PC-9 (cell line): ENCODE measurements at places on chromosomes 12 and 14. TPM values are rescaled to one million over a fixed set of nuclear protein-coding genes. Genes with fewer than 3 reads are reported as not detected.

DNA sequence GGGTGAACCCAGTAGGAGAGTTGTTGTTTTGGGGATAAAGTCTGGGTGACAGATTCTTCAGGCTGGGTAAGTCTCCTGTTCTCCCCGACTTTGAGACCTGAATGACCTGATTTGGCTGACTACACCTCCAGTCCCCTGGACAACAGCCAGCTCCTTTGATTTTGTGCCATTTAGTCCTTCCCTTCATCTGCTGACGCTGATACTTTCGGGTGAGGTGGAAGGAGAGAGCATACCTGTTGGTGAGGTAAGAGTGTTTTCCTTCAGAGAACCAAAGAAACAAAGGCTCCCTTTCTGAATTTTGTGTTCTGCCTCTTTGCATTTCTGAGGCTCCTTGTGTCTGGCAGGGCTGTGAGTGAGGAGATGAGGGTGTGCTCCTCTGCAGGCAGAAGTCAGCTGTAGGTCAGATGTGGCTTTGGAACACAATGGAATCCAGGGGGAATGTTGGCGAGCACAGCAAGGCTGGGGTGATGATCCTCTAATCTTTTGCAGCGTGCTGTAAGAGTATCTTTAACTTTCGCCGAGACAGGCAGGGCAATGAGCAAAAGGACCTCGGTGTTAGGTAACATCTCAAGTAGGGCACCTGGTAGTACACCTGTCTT lies 12.1 kb downstream of the ETV6 start:
- H3K4me3 ChIP-seq: no peak overlapping the region
- H3K4me1 ChIP-seq: peaks cover 8% of the 10 kb centered on the region

- H3K27me3 ChIP-seq: no peaks in the 10 kb centered on the region
- no peak for DNase-seq
- H3K4me3 ChIP-seq: no peak overlapping the region
- H3K36me3 ChIP-seq: peaks cover 23% of the 10 kb centered on the region
Measured at GRCh38 chr12:6356374-6356820, 14.5 kb upstream of the TNFRSF1A start.

The SERPINA9 gene
- total RNA-seq: not detected in 2 replicates

DNA sequence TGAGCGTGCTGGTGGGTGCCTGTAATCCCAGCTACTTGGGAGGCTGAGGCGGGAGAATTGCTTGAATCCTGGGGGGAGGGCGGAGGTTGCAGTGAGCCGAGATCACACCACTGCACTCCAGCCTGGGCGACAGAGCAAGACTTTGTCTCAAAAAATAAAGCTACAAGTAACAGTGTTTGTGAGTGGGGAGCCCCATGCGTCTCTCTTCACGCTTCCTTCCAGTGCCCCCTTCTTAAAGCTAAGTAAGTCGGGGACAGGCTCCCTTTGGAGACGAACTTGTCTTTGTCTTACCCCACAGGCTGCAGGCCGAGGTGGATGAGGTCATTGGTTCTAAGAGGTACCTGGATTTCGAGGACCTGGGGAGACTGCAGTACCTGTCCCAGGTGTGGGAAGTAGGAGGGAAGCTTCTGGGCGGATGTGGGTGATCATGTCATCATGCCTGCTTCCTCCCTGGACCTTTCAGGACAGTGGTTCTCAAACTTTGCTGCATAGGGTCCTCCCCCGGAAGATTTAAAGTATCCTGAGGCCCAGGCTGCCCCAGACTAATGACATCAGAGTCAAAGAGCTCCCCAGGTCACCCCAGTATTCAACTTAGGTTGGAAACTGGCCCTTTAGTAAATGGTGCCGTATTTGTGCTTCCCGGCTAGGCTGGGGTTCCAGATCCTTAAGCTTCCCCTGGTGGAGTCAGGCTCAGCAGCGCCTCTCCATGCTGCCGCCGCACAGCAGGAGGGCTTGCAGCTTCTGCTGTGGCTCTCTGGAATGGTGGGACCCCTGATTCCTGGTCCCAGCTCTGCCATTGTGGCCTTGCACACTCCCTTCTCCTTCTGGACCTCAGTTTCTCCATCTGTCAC lies 37.1 kb downstream of the CYP46A1 start:
- H3K36me3 ChIP-seq: no peaks in the 10 kb centered on the region
- DNase-seq: no peak
- no peak overlapping the region for H3K4me3 ChIP-seq
- H3K27ac ChIP-seq: no peak overlapping the region
- no peaks in the 10 kb centered on the region for H3K4me1 ChIP-seq

GRCh38 chr14:65168840-65169239 lies 66.5 kb upstream of the MAX start:
- H3K27ac ChIP-seq: no peak overlapping the region
- H3K4me1 ChIP-seq: peaks cover 17% of the 10 kb centered on the region
- no peaks in the 10 kb centered on the region for H3K27me3 ChIP-seq

DNA sequence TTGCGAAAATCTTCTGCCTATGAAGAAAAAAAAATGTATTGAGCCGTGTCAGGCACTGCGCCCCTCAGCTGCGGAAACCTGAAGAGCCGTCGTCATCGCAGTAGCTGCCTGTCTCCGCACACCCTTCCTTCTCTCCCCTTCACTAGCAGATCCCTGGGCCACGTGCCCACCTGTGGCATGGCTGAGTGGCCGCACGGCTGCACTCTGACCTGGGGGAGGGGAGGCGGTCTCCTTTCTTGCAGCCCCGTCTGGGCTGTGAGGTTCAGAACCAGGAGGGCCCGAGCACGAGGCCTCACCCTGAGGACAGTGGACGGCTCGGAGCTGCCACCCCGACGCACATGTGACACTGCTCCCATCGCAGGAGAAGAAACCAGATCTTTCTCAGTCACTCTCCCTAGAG lies 24.9 kb downstream of the PGAM5 start:
- no peak for DNase-seq
- H3K27me3 ChIP-seq: no peaks in the 10 kb centered on the region
- no peak overlapping the region for H3K4me3 ChIP-seq
- no peak overlapping the region for H3K27ac ChIP-seq
- no peaks in the 10 kb centered on the region for H3K4me1 ChIP-seq
- peaks cover 63% of the 10 kb centered on the region for H3K36me3 ChIP-seq

The ABCD2 gene
- not detected in 2 replicates for total RNA-seq

GRCh38 chr14:27391331-27391730 lies 793.5 kb upstream of the NOVA1 start:
- H3K27me3 ChIP-seq: no peaks in the 10 kb centered on the region
- H3K4me3 ChIP-seq: no peak overlapping the region
- no peak overlapping the region for H3K27ac ChIP-seq
- no peaks in the 10 kb centered on the region for H3K4me1 ChIP-seq
- no peaks in the 10 kb centered on the region for H3K36me3 ChIP-seq

The IL26 gene
- not detected in 2 replicates for total RNA-seq

- H3K27ac ChIP-seq: no peak overlapping the region
- no peak overlapping the region for H3K4me3 ChIP-seq
- H3K27me3 ChIP-seq: no peaks in the 10 kb centered on the region
- no peaks in the 10 kb centered on the region for H3K4me1 ChIP-seq
Measured at GRCh38 chr14:72929316-72930080, 3.2 kb downstream of the DCAF4 start.

DNA sequence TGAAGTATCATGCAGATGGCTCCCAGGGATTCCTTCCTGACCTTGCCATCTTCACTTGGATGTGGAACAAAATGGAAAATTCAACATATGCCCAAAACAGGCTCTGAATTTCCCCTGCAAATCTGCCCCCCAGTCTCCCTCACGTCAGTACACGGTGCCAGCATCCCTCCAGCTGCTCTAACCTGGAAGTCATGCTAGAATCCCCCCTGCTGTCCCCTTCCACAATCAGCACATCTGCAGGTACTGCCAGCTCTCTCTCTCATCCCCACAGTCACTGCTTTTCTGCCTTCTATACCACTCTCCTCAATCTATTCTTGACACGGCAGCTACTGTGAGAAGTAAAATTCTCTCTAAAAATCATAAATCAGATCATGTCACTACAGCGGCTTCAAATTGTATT lies 21.6 kb downstream of the GALNT6 start:
- no peak overlapping the region for H3K4me3 ChIP-seq
- peaks cover 36% of the 10 kb centered on the region for H3K36me3 ChIP-seq
- DNase-seq: no peak
- H3K4me1 ChIP-seq: peaks cover 35% of the 10 kb centered on the region

- peaks cover 8% of the 10 kb centered on the region; the same call in 1 of the 2 replicates for H3K36me3 ChIP-seq
- peak; percentile 98 for DNase-seq
- H3K4me3 ChIP-seq: peak overlapping the region; percentile 48
- H3K27ac ChIP-seq: peak overlapping the region; percentile 98
Measured at GRCh38 chr12:95204141-95204866, 13.0 kb downstream of the FGD6 start.

The SCNN1A gene
- 460 and 549 TPM in 2 replicates for total RNA-seq

DNA sequence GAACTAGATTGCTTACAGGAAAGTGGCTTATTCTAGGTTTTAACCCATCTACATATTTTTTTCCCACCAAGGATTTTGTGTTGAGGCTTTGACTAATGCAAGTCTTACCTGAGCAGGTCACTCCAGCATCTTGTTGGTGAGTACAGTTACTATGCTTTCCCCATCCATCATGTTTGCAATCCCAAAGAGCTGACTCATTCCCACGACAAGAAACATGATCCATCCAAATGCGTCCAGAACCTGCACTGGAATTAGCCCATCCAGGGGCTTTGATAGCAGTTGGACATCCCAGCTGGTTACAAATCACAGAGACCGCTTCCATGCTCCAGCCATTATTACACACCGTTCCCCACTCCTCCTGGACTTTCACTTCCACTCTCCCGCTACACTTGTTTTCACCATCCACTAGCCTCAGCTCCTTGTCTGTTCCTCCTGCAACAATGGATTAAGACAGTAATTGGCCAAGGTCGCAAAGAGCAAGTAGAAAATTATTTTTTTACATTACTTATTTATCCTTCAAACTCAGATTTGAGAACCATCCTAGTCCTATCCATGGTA lies 2.5 kb downstream of the CD163 start:
- peak; percentile 9 for DNase-seq
- H3K4me1 ChIP-seq: no peaks in the 10 kb centered on the region
- no peaks in the 10 kb centered on the region for H3K36me3 ChIP-seq
- no peak overlapping the region for H3K4me3 ChIP-seq

DNA sequence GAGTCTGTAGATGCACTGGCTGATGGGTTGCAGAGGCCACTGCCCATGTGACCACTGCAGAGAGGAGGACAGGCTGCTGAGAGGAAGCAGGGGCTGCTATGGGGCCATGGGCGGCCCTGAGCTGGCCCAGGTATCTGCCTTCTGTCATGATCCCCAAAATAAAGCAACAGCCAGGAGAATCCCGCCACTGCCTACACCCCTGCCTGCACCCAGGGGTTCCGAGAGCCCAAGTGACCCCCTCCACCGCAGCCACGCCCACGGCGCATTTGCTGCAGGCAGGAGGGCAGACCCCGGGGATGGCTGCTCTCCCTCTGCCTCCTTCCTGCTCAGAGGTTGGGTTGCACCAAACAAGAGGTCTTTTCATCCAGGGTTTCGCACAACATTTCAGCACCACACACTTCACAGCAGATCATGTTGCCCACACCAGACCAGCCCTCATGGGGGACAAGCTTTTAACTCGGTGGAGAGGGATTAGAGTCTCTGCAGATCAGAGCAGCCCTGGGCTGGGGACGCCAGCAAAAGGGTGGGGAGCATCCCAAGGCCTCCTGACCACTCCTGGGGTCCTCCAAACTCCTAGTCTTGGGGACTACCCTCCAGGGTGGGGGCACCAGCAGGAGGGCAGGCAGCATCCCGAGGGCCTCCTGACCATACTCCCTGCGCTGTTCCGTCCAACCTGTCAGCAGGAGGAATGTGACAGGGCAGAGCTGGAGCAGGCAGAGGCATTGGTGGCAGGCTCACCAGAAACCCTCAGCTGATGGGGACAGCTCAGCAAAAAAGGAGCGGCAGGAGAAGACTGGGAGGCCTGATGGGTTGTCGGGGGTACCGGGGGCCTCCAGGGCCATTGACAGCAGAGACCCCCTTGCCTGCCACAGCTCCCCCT lies 14.1 kb downstream of the CCDC85C start:
- no peak overlapping the region for H3K27ac ChIP-seq
- no peaks in the 10 kb centered on the region for H3K4me1 ChIP-seq
- no peak overlapping the region for H3K4me3 ChIP-seq
- H3K27me3 ChIP-seq: no peaks in the 10 kb centered on the region
- H3K36me3 ChIP-seq: no peaks in the 10 kb centered on the region

DNA sequence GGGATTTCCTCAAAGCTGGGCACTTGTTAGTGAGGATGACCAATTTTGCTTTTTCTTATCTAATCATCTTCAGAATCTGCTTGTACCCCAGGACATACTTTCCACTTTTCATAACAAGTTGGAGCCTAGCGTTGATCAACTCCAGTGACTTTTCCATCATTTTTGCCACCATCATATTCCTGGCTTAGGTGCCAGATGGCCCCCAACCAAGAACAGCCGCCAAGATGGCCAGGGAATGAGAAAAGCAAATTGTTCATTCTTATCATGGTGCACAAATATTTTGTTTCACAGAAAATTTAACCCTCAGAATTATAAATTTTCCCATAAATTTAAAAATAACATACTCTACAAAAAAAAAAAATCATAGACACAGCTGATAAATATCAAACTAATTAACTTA lies 37.5 kb downstream of the SLC2A13 start:
- no peak overlapping the region for H3K27ac ChIP-seq
- no peaks in the 10 kb centered on the region for H3K4me1 ChIP-seq
- H3K27me3 ChIP-seq: no peaks in the 10 kb centered on the region
- H3K4me3 ChIP-seq: no peak overlapping the region
- DNase-seq: no peak
- no peaks in the 10 kb centered on the region for H3K36me3 ChIP-seq

DNA sequence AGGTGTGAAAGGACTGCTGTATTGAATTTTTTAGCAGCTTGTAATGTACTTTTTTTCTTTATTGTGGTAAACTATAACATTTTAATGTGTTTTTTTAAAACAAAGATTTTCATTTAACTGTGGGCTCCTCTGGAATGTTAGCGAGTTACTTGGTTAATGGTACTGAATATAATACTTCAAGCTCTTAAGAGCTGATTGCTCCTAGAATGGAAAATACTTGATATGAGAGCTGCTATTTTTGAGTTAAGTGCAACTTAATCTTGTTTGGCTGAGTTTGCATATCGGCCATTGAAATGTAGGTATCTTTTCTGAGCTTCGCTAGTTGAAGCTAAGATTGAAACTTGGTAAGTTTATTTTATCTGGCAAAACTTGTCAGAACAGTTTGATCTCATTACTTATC lies 7.4 kb downstream of the TMBIM6 start:
- H3K4me3 ChIP-seq: no peak overlapping the region
- DNase-seq: no peak
- peaks cover 22% of the 10 kb centered on the region for H3K4me1 ChIP-seq
- H3K27ac ChIP-seq: no peak overlapping the region
- H3K27me3 ChIP-seq: no peaks in the 10 kb centered on the region
- peaks cover 35% of the 10 kb centered on the region for H3K36me3 ChIP-seq

DNA sequence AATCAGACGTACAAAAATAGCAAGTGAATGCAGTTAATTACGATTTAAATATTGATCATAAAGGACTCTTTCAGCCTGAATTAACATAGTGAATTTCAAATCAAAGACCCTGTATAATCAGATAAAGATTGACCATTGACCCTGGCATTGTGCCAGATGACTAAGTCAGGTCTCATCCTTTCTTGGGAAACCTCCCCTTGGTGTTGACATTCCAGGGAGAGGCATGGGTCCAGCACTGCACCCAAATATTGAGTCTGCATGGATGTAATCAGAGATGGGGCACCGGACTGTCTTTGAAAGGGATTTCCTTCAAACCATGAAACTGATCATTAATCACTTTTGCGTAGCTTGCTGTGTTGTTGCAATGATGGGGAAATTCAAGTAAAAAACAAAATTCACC lies 1138.2 kb downstream of the BCL11B start:
- no peaks in the 10 kb centered on the region for H3K4me1 ChIP-seq
- 0 out of 2 replicates have a peak, but pooled peaks cover 4% of the 10 kb centered on the region for H3K27me3 ChIP-seq
- no peaks in the 10 kb centered on the region for H3K36me3 ChIP-seq
- H3K4me3 ChIP-seq: no peak overlapping the region

The INHBC gene
- total RNA-seq: 0.35 TPM in 1 of 2 replicates, not detected in the other

The LUM gene
- not detected in 2 replicates for total RNA-seq
